ENCODE measurements at places on chromosomes 2 and 18.

- no peak for DNase-seq
Measured at GRCh38 chr2:37550190-37550589, 121.3 kb downstream of the CDC42EP3 start.

DNA sequence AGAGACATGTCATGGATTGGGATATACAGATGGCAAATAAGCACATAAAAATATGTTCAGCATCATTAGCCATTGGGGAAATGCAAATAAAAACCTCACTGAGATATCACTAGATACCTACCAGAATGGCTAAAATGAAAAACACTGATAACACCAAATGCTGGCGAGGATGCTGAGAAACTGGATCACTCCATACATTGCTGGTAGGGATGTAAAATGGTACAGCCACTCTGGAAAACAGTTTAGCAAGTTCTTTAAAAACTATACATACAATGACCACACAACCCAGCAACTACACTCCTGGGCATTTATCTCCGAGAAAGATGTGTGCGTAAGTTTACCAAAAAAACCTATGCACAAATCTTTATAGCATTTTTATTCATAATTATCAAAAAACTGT, 13.9 kb downstream of the PIAS2 start:
- DNase-seq: no peak

DNA sequence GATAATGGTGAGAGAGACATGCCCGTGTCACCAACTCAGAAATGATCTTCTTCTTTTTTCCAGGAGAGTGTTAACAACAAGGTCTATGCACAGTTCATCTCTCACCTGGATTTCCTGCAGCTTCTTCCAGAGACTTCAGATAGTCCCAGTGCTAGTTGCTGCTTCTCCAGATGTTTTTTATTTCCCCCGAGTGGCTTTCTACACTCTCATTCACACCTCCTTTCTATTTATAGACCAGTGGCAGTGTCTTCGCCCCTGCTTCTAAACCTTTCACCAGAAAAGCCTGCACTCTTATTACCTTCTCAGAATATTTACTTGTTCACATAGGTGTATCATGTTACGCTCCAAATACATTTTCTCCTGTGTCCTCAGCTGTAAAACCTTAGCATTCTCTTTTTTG, 558.8 kb upstream of the CHAC2 start:
- no peak for DNase-seq

DNA sequence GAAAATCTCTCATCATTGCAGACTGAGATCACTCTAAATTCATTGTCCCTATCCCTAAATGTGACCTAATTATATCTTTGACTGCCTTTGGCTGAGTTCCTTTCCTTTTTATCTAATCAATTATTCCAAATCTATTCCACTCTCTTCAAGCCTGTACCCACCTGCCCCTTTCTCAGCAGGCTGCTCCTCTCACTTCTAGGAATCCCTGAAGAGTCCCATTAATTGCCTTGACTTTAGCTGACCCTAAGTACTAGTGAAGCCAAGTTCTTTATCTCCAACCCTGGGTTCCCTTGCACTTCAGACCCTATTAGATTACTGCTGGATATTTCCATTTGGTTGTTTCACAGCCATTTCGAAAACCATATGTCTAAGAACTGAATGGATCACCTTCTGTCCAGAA, 102.8 kb downstream of the GREB1L start:
- no peak for DNase-seq

DNA sequence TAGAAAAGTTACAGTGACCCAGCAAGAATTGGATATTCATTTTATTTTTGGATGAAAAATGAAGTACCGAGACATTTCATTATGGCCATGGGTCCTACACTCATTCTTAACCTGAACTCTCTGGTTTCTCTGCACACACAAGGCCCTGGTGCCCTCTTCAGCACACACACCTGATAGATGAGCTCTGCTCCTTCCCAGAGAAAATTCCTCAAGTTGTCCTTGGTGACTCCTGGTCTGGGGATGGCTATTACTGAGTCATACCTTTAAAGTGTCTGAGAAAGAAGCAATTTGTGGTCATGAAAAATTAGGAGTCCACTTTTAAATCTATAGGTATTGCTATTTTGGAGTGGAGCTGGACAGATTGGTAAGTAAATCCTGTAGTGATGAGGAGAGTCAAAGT, 311.5 kb downstream of the CDH2 start:
- no peak for DNase-seq

DNA sequence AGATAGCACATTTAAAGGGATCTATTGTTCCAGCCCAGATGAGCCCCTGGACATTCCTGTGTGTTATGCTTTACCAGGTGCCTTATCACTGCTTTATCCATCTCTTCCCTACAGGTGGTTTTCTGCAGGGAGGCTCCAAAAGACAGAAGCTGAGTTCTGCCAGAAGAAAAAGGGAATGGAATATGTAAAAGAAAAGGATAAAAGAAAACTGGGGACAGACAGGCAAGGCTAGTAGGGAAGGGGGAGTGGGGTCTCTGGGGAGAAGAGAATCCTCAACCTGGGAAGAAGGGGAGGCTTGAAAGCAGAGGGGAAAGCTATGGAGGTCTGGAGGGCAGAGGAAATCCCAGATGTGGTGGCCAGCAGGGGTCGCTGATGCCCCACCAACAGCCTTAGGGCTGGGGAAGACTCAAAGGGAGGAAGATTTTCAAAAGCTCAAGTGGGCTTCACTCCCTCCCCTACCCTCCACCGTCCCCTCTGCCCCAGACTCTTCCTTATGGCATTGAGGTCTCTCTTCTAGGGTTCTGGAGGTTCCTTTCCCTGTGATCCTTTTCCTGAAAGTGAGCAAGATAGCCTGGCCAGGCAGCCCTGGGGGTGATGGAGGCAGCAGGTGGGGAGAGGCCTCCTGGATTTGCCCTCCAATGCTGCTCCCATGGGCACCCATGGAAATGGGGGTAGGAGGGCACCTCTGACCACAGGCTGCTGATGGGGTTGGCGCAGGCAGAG, 178.1 kb upstream of the PKDCC start:
- peak; percentile 66 for DNase-seq

GRCh38 chr2:127324635-127325034, 30.7 kb upstream of the ERCC3 start:
- DNase-seq: no peak

DNA sequence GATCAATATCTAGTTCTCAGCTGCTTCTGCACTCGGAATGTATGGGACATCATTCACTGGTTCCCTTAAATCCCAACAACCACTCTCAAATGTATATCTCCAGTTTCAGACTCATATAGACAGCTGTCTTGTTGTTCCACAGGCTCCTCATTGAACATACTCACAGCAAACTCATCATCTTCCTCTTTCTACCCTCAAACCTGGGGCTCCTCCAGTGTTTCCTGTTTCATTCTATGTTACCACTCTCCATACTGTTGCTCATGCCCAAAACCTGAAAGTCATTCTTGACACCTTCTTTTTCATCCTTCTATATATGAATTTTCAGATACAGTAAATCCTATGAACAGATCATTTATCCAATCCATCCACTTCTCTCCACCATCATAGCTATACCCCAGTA, 18.7 kb upstream of the REL start:
- DNase-seq: no peak

DNA sequence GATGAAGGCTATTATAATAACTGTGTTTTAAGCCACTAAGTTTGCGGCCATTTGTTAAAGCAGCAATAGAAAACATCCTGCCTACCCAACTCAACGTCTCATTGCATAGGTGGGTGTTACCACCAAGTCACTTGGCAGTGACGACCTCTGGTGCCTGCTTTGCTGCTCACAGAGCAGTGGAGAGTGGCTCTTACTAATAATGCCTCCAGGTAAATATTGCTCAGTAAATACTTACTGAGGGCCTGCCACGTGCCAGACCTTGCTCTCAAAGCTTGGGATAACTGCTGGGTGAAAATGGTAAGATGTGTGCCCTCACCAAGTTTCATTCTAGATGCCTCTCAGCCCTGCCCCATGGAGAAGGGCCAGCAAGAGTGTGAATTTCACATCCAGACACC, 27.7 kb downstream of the ITGA6 start:
- DNase-seq: no peak

DNA sequence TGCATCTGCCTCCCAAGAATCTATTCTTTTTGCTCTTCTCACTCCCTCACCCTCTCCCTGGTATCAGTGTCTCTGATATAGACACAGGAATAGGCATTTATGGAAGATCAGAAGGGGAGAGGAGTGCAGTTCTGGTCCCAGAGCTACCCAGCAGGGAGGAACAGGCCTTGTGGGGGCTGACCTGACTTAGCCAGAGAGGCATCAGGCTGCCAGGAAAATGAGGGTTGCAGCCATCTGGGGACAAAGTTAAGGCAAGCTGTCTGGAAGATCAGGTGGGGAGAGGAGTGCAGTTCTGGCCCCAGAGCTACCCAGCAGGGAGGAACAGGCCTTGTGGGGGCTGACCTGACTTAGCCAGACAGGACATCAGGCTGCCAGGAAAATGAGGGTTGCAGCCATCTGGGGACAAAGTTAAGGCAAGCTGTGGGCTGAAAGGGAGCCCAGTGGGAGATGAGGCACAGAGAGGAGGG, 69.9 kb upstream of the HK2 start:
- DNase-seq: no peak

DNA sequence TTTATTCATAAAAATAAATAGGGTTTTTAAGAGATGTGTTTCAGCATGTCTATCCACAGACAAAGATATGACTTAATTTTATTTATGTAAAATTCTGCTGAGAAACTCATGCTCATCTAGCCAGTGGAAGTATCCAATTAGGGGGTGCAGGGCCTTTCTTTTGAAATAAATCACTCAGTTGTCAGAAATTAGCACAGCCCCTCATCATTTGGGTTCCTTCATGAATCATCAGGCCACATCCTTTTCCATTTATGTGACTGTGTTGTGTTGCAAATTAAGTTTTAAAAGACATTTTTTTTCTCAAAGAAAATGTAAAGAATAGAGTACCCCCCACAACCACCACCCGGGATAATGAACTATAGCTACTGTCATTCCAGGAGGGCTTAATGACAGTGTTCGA, 185.8 kb downstream of the NRP2 start:
- DNase-seq: peak; percentile 62

- DNase-seq: no peak
Measured at GRCh38 chr2:105782123-105782522, 37.4 kb downstream of the NCK2 start.

- no peak for DNase-seq
Measured at GRCh38 chr2:203240491-203240890, 1.7 kb downstream of the CYP20A1 start.

- no peak for DNase-seq
Measured at GRCh38 chr2:83016343-83017110, 1442.6 kb downstream of the SUCLG1 start.

DNA sequence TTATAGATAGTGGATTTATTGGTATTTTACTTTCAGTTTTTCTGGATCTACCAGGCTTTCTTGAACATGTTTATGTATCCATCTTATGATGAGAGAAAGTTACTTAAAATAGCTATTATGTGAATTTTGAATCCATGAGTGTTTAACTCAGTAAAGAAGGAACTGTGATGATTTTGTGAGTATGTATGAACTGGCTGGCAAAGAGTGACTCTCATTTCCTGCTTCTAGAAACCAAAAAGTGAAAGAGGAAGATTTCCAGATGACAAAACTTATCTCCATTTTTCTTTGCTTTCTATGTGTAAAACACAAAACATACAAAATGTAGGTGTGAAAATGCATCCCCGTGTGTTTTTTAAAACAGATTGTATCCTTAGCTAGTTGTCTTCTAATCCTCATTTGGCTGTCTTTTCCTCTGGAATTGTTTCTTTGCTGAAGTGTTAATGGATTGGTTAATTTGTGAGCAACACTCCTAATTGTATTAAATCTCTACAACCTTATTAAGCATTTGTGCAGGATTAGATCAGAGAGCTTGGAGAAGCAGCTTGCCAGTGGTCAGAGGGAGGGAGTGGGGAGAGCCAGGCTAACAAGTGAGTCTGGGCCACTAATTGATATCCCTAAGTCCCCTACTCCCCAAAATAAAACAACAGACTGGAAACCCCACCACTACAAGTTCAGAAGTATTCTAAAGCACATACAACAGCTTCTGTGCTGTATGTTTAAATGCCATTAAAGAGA, 23.9 kb downstream of the PTPRM start:
- no peak for DNase-seq
